ENCODE measurements at places on chromosomes 2 and 18. TPM values are rescaled to one million over a fixed set of nuclear protein-coding genes. Genes with fewer than 3 reads are reported as not detected.

The DSEL gene
- 4.3 TPM for polyA plus RNA-seq

The PCARE gene
- polyA plus RNA-seq, result 0.05 TPM

DNA sequence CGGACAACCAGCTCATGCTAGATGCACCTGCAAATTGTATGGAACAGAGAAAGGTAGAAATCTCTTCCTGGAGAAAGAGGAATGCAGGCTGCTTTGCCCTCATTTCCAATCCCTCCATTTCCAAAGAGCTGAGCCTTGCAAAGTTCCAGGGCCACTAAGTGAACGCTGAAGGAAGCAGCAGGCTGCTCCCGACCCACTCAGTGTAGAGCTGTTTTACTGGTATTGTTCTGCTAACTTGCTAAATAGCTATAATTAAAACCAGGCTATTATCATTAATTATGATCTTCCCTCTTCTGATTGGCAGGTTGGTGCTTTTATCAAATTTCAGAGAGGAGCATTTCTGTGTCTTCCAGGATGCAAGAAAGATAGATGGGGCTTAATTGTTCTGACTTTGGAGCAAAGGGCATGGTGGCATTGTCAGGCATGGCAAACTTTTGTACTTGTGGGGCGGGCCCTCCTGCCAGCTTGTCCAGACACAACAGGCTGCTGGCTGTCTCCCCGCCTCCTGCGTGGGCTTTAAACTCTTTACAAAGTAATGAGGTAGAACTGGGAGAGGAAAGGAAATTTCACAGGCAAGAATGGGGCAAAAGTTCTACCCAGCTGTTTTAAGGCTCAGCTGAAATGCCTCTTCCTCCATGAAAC lies 40.2 kb downstream of the ALK start:
- no peak for DNase-seq

DNA sequence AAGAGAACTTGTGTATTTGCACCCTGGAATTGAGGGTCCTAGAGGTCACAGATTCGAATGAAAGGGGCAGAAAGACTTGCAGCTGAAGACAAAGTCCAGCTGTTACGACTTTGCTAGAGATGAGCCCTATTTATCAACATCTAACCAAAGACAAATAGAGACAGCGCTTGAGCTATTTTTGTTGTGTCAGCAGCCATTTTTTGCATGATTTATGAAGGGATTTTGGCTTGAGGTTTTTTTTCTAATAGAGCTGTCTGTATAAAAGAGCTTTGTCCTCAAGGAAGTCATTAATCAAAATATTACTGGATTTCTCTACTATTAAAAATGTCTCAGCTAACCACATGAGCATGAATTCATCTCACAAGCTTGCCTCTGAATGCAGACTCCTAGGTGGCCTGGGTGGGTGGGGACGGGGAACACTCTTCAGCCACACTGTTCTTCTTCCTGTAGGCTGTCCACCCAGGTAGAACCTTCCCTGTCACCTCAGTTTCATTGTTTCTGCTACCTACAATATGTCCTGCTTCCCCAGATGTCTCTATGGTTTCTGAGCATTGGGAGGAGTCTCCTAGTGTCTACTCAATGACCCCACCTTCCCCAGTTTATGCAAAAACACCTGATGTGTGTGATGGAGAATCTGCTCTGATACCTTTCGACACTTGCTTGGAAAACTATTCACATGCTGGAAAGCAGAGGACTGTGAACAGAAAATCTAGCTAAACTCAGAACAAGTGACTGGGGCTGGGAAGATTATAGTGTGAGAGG lies 7.2 kb upstream of the CD226 start:
- no peak for DNase-seq

GRCh38 chr2:42842466-42842865 lies 50.1 kb upstream of the HAAO start:
- no peak for DNase-seq

GRCh38 chr2:133418671-133419070 lies 149.6 kb downstream of the NCKAP5 start:
- DNase-seq, result peak; percentile 36

DNA sequence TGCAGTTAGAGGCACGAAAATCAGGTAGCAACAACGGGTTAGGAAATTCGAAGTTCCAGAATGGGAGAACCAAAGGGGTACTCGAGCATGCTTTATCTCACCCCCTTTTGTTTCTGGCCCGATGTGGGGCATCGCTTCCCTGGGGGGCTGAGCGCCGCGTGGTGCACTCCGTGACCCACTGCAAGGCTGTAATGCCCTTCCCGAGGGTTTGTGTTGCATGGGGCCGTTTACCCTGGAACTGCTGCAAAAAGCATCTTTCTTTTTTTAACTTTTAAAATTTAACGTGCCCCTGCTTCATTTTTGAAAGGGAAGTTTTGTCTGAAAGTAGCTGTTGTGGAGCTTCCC lies 4.8 kb downstream of the GDF7 start:
- DNase-seq, result no peak

- no peak for DNase-seq
Measured at GRCh38 chr2:101187131-101187530, 35.9 kb upstream of the TBC1D8 start.

DNA sequence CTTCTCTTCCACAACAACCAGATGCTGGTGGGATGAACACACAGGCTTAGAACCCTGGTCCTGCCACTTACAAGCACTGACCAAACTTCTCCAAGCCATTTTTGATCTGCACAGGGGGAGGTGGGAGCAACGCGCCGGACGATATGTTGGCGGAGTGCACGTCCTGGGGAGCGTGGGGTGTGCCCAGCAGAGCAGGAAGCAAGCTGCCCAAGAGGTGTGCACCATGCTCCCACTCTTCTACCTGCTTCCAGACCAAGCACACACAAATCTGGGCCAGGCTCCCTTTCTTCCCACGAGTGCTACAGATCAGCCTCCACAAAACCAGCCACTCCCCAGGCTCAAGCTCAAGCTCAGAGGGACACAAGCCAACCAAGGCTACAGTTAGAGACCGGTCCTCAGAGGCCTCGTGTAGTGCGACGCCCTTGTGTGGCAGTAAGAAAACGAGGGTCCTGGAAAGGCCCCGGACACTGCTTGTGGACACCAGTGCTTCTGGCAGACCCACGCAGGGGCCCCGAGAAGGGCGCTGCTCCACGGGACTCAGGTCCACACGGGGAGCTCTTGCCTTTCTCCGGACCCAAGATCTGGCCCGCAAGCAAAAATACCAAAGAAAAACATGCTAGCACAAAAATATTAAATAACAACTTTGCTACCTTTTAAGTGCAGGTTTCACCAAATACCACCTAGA lies 52.0 kb downstream of the ANO7 start:
- no peak for DNase-seq

The TMEM163 gene
- polyA plus RNA-seq, result 7.8 TPM

- DNase-seq, result no peak
Measured at GRCh38 chr2:148903294-148903693, 28.3 kb downstream of the KIF5C start.

The CMPK2 gene
- polyA plus RNA-seq, result 3.3 TPM

The KYNU gene
- 1.1 TPM for polyA plus RNA-seq

GRCh38 chr2:200507179-200507578 lies 2.7 kb downstream of the KCTD18 start:
- DNase-seq, result no peak

DNA sequence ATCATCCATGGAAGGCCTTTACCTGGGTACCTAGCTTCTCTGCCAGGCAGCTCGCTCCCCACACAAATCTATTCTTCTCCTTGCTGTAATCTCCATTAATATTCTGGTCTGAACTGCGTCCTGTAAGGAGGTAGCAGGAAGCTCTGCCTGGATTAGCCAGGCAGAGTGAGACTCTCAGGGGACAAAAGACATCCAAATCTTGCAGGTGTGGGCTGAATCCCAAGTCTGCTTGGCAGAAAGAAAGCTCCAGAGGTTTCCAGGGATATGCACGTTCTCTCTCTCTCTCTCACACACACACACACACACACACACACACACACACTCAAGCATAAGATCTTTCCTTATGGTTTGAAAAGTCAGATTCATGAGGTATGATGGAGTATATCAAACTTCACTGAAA lies 66.5 kb downstream of the THNSL2 start:
- DNase-seq, result no peak

GRCh38 chr2:67289921-67290371 lies 107.2 kb upstream of the ETAA1 start:
- no peak for DNase-seq

- DNase-seq, result no peak
Measured at GRCh38 chr18:34998661-34999060, 42.6 kb upstream of the MAPRE2 start.

The ALPP gene
- polyA plus RNA-seq, result not detected

The FSIP2 gene
- 1.5 TPM for polyA plus RNA-seq

DNA sequence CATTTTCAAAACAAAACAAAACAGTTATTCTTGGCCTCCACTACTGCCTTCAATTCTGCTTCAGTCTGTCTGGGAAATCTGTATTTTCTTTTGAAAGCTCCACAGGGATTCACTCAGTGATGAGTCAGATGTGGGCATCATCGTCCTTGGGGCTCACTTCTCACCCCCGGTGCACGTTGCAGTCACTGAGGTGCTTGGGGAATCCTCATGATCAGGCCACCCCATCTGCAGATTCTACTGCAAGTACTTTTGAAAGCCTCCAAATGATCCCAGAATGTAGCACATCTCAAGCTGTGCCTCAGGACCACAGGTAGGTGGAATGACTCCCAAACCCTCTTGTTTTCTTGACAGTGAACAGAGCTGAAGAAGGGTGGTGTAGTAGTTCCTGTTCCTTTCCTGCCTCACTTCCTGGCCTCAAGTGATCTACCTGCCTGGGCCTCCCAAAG lies 34.3 kb downstream of the LPIN2 start:
- no peak for DNase-seq

DNA sequence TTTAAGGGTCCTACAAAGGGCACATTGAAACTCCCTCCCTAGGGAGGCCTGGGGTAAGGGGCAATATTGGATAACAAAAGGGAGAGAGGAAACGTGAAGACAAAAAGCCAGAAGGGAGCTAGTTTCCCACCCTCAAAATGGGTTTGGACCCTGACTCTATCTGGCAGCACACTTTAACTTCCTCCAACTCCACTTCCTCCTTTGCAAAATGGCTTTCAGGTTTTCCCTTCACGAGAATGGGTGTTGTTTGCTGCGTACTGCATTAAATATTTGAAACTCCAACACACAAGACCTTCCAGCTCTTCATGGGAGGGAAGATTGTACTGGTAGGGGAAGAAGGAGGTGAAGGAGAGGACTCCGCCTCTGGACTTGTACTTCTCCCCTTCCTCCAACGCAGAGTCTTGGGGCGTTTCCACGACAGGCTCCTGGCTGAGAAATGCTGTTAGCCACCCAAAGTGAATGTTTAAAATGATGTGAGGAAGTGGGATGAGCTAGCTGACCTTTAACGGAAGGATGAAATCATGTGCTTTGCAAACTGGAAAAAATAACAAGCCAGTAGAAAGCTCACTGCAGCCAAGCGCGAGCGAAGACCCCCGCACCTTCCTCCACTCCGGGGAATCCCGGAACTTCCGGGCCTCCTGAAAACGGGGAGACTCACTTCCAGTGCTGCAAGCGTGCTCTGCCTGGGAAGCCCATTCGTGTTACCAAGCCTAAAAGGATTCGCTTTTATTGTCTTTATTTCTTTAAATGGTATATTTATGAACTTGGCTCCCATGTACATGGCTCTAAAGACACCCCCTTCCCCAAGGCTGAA lies 85.6 kb downstream of the VIT start:
- DNase-seq, result no peak

- DNase-seq, result no peak
Measured at GRCh38 chr2:69989441-69990105, 28.1 kb upstream of the ASPRV1 start.

- no peak for DNase-seq
Measured at GRCh38 chr2:5921081-5921642, 229.0 kb downstream of the SOX11 start.

DNA sequence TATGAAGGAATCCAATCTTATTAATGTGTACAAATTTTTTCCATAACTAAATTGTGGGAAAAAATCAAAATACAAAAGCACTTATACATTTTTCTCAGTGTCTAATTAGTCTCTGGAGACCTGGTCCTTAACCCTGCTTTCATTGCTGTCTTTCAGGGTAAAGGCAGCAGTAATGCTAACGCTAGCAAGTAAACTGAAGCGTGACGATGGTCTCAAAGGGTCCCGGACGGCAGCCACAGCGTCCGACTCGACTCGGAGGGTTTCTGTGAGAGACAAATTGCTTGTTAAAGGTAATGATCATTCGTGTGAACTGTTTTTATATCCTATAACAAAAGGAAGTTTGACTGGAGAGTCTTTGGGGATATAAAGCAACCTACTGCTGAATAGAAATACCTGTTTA lies 6.1 kb downstream of the UBE2F start:
- DNase-seq, result no peak

All from right lung (tissue), 10 donors.